ENCODE measurements at places on chromosomes 13 and 19.

- no peak for DNase-seq
Observed at GRCh38 chr19:50171752-50172151, 8.7 kb upstream of the IZUMO2 start.

GRCh38 chr19:11538232-11539036 lies at the start of gene CNN1:
Gene CNN1 (plus strand): TSS chr19:11538851. CDS start chr19:11538928, 77 bp downstream.
- DNase-seq = no peak

GRCh38 chr13:106393776-106394175 lies 141.7 kb downstream of the EFNB2 start:
- DNase-seq = no peak

GRCh38 chr19:51765086-51765485 lies 4.1 kb downstream of the FPR2 start:
- DNase-seq = no peak

GRCh38 chr13:43074824-43075510 lies 51.6 kb downstream of the DNAJC15 start:
- no peak for DNase-seq

GRCh38 chr19:48244281-48244680 lies 11.4 kb downstream of the CARD8 start:
- DNase-seq = no peak

DNA sequence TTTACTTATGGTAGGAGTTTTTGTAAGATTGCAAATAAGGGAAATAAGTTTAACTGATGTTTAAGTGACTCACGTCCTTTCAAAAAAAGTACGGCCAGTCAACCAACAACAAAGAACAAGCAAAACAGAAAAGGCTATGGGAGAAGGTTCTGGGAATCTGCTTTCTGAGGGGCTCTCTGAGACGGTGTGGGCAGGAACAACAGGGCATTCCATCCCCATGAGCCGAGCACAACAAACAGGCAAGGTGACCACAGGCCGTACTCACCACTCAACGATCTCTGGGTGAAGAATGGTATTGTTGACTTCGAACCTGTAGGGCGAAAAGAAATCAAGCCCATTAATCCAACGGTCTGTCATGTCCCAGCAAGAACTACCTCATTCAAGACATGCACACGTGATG lies 43.8 kb downstream of the PEPD start:
- no peak for DNase-seq

GRCh38 chr13:30751183-30751933 lies 16.0 kb downstream of the ALOX5AP start:
- DNase-seq = no peak

GRCh38 chr13:77800219-77800618 lies 102.7 kb downstream of the SLAIN1 start:
- DNase-seq = no peak

GRCh38 chr13:47117268-47117667 lies 220.4 kb upstream of the HTR2A start:
- DNase-seq = no peak

DNA sequence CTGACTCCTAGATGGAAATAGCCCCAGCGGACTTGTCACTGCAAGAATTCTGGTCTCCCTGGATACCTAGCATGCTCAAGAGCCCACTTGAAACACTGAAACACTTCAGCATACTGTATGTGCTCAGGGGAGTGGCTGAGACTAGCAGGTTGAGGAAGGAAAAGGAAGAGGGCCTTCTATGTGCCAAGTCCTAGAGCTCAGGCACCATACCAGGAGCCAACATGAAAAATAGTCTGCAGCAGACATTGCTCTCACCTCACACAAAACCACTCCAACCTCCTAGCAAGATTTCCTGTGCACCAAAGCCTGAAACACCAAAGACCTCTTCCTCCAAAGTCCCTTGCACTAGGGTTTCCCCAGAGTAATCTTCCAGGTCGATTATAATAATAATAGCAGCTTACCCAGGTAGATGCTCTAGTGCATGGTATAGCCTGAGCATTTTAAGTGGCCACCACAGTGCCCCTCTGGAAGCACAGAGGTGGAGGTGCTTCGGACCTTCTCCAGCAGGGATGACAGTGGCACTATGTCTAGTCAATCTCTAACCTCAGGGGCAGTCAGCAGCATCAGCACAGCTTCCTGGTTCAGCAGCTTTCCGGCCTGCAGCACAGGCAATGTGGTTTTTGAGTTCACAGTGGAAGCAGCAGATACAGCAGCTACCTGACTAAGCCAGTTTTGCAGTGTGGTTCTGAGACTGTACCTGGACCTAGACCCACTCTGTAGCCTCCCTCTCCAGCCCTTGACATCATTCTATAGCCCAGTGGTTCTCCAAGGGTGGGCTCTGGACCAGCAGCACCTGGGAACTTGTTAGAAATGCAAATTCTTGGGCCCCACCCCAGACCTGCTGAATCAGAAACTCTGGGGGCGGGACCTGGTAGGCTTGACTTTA lies 45.6 kb upstream of the UBE2L5 start:
- DNase-seq = peak; percentile 55

- peak; percentile 86 for DNase-seq
Observed at GRCh38 chr19:14472202-14472938, 2.8 kb downstream of the PTGER1 start.

GRCh38 chr13:38763446-38764381 lies 76.8 kb downstream of the FREM2 start:
- DNase-seq = no peak

GRCh38 chr19:1172353-1173158 lies 1.5 kb downstream of the SBNO2 start:
- no peak for DNase-seq

GRCh38 chr13:39451301-39451700 lies 151.7 kb downstream of the LHFPL6 start:
- DNase-seq = no peak

Data from stimulated activated CD4-positive, alpha-beta T cell treated with anti-CD3 and anti-CD28 coated beads, TNF-alpha, amount 100 ng/mL, for 24 hours (primary cell).